Stimulated activated CD8-positive, alpha-beta memory T cell treated with anti-CD3 and anti-CD28 coated beads, Interleukin-7, amount 100 ng/mL, for 48 hours (primary cell): ENCODE measurements at places on chromosomes 4 and X.

GRCh38 chrX:6813836-6814370 lies 279.0 kb upstream of the VCX3A start:
- no peak for DNase-seq

DNA sequence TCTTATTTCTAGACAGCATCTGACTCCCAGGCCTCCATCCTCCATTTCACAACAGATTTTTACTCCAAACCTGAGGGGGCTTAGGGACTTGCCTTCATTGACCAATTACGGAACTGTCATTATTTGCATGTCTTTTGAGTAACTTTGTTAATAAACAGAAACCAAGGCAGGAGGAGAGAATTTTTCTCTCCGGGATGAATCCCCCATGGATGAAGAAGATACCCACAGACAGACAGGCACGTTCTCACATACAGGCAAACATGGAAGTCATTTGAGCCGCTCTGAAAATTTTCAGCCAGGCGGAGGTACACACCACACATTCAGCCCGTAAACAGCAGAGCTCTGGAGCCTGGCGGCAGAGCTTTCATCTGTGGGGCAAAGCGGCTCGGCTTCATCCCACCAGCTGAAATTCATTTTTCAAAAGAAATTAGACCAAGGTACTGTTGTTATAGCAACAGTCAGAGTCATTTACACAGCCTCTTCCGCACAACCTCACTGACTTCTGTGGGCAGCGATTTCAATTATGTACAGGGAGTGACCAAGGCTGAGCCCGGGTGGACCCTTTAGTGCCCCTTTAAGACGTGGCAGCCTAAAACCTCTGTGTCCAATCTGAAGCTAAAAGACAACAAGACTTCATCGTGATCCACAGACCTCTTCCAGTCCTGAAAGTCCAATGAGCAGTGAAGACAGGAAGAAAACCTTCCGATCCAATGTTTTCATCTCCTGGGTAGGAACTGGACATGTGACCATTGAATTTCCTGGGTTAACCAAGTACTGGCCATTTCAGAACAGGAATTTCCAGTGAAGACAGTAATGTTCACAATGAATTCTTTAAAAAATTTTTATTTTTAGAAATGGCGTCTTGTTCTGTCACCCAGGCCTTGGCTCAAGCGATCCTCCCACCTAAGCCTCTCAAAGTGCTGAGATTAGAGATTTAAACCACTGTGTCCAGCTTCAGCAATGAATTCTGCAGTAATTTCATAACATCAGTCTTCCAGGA lies 237.0 kb downstream of the MGST2 start:
- no peak for DNase-seq

DNA sequence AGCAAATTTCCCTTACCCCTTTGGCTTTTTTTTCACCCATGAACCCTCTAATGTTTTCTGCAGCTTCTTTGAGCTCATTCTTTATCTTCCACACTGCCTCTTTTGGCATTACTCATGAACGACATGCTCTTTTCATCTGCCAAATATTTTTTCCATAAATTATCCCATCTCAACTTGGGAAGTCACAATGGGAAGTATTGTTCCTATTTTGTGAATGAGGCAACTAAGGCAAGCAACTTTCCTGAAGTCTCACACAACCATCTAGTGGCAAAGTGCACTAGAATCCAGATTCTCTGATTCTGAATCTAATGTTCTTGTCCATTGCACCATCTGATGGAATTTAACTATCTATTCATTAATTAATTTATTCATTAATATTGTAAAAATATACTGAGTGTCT lies 625 bp downstream of the RTL9 start:
- no peak for DNase-seq

GRCh38 chr4:145960012-145960411 lies 21.4 kb upstream of the ZNF827 start:
- DNase-seq, result no peak

DNA sequence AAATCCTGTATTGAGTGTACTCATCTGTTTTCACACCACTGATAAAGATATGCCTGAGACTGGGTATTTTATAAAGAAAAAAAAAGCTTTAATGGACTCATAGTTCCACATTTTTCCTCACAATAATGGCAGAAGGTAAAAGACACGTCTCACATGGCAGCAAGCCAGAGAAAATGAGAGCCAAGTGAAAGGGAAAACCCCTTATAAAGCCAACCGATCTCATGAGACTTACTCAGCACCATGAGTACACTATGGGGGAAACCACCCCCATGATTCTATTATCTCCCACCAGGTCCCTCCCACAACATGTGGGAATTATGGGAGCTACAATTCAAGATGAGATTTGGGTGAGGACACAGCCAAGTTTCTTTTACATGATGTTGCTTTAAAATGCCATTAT lies 171.9 kb downstream of the GALNTL6 start:
- DNase-seq, result no peak

GRCh38 chr4:95761426-95761825 lies 78.5 kb upstream of the PDHA2 start:
- DNase-seq, result no peak

GRCh38 chrX:7233580-7234406 lies 85.8 kb upstream of the PUDP start:
- DNase-seq, result no peak

DNA sequence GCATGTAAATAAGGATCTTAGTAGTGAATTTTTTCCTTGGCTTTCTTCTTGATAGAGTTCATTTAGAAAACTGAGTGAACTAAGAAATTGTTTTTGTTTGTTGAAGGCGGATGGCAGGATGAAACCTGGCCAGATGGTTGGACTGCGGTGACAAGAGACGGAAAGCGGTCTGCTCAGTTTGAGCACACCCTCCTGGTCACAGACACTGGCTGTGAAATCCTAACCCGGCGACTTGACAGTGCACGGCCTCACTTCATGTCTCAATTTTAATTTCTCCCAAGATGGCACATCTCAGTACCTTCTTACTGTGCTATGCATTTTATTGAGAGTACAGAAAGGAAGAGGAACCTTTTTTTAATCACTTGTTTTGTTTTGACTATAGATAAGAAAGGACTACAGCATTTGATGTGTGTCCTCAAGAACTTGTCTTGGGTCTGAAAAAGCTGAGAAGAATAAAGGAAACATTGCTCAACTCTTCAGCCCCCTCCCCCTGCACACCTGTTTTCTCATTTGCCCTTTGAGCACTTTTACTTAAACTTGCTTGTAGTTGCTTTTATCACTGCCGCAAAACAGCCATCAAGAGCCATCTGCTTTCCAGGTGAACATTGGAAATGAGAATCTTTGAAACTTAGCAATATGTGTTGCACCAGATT lies 27.4 kb downstream of the ADH5 start:
- no peak for DNase-seq

- DNase-seq, result no peak
Observed at GRCh38 chr4:68175562-68176155, 46.0 kb upstream of the TMPRSS11F start.

DNA sequence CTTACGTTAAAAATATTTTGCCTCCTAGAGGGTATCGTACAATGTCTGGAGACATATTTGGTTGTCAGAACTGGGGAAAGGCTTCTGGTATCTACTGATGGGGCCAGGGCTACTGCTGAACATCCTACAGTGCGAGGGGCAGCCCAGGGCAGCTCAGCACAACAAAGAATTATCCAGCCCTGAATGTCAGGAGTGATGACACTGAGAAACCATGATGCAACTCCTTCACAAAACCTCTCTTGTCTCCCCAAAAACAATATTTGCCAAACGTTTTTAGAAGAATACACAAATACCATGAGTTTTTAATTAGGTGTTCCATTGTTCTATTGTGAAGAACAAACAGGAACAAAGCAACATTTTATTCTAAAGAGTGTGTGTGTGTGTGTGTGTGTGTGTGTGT lies 43.4 kb upstream of the CLNK start:
- no peak for DNase-seq

- no peak for DNase-seq
Observed at GRCh38 chr4:47145630-47146029, 114.3 kb downstream of the GABRB1 start.

- no peak for DNase-seq
Observed at GRCh38 chr4:103915224-103915869, 195.6 kb upstream of the TACR3 start.

DNA sequence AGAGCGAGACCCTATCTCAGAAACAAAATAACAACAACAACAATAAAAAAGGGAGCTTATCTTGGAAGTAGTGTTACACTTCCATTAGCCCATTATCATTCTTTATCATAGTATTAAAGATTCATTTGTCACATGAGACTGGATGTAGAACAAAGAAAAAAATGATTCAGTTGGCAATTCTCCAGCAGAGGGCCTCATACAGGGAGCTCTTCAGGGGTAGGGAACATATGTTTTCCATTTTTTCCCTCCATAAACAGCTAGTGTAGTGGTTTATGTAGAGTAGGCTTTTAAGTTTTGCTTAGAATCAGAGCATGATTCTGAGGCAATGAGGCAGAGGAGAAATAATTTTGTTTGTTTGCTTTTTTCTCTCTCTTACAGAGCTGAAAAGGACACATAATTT lies 5.8 kb downstream of the CPE start:
- no peak for DNase-seq

DNA sequence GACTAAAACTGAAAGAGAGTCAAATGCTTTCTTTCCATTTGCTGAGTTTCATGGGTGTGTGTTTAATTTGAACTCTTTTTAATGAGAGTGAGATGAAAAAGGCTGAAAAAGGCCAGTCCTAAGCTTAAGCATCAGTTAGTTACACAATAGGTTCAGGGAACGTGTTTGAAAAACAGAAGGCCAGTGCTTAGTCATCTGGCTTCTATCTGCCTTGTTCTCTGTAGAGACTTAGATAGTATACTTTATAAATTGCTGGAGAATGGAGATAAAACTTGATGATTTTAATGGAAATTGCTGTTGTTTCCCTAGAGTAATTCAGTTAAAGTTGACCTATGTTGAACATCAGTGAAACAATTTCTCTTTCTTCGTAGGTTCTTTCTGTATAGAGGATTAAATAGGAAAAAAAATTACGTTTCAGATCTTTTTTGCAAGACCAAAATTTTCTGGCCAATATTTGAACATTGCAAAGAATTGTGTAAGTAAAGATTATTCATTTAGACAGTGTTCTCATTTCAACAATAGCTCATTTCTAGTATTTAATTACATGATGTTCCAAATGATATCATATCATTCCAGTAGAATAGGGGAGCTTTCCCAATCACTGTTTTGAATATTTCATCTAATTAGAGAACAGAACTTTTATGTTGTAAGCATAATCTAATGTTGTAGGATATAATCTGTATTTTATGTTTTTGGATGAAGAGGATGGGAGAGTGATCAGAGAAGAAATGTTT lies 1088.8 kb downstream of the ADGRL3 start:
- DNase-seq, result no peak

DNA sequence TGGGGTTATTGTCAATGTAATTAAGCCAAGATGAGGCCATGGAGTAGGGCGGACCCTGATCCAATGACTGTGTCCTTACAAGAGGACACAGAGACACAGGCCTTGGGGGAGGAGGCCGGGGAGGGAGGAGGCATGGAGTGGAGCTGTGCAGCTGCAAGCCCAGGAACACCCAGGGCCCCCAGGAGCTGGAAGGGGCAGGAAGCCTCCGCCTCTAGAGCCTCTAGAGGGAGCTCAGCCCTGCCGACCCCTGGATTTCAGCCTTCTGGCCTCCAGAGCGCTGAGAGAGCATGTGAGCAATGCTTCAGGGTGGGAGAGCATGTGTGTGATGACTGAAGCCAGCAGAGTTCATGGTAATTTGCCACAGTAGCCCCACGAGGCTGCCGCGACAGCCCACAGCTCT lies 234.6 kb downstream of the AFAP1 start:
- DNase-seq, result no peak

DNA sequence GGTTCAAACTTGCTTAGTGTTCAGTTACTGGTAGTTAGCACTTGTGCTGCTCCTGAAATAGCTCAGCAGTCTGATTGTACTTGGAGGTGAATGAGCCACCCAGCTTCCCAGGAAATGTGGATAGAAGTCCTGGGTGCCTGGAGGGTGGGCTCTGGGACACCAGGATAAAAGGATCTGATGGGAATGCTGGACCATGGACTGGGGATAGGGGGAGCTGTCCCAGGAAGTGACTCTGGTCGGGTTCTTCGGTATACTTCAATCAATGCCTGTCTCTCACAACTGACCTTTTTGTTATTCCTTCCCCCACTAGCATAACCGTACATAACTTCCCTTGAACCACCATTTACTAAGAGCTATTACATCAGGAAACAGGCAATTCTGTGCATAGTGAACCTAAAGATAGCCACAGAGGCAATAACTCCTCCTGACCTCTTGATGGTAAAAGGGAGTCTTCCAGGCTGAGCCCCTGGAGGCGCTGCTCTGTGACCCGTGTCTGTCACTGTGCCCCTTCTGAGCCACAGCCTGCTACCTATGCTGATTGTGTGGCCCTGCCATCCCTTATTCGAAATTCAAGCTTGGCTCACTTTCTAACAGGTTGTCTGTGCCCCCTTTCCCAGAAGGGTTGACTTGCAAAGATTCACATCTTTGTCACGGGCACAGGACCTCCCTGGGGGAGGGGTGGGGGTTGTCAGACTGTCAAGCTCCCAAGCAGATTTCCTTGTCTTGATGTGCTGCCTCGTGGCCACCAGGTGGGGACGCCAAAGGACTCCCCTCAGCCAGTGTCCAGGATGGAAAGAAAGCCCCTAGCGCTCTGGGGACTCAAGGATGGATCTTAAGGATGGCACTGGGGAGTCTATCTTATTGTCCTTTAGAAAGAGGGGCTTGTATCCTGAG lies 24.5 kb upstream of the WDR1 start:
- no peak for DNase-seq

- DNase-seq, result no peak
Observed at GRCh38 chr4:71009086-71009485, 15.6 kb downstream of the DCK start.

DNA sequence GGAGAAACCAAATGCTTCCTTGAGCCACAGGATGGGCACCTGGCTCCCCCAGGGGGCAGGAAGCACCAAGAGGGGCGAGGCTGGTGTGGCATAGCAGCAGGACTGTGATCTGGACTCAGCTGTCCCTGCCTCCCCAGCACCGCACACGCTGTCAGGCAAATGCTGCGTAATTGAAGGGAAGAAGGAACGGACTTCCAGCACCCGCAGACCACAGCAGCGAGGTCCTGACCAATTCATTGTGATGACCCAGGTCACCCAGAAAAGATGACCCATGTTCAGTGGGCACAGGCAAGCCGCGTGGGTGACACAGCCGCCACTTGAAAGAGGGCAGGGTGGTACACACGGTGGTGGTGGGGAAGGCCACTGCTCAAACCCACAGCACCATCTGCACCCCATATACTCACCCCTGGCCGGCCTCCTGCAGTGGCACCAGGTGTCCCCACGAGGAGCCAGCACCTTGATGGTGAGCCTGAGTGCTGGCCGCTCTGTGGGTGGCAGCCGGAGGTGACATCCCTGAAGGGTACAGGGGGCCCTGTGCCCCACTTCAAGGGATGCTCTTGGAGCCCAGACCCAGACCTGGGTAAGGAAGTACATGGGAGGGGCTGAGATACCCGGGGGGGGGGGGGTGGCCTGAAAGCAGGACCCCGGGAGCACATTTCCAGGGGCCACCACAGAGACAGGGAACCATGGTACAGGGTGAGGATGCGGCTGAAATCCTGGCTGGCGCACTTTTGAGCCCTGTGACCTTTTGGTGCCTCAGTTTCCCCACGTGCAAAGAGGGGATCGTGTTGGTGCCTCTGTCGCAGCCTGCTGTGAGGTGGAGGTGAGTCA lies 11.5 kb downstream of the NAT8L start:
- no peak for DNase-seq

- DNase-seq, result no peak
Observed at GRCh38 chr4:105878668-105879067, 16.6 kb upstream of the NPNT start.

- no peak for DNase-seq
Observed at GRCh38 chrX:13933851-13934250, 95.8 kb downstream of the GEMIN8 start.
